ENCODE measurements at places on chromosomes 2 and 18.

- no peak for DNase-seq
Observed at GRCh38 chr2:19559596-19560240, 201.3 kb upstream of the OSR1 start.

DNA sequence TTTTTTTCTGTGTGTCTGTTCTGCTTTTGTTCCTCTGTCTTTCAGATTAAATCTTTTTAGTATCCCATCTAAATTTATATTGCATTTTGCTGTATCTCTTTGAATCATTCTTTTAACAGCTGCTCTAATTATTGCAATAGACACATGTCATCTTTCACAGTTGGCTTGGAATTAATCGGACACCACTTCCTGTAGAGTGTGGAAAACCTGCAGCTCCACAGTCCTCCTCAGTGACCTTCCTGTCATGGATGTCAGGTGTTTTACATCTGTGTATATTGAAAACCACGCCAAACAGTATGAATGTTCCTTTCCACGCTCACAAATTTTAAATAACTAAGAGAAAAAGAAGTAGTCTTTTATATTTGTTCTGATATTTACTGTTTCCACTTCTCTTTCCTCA is 135.3 kb downstream of the PXDN start:
- no peak for DNase-seq

DNA sequence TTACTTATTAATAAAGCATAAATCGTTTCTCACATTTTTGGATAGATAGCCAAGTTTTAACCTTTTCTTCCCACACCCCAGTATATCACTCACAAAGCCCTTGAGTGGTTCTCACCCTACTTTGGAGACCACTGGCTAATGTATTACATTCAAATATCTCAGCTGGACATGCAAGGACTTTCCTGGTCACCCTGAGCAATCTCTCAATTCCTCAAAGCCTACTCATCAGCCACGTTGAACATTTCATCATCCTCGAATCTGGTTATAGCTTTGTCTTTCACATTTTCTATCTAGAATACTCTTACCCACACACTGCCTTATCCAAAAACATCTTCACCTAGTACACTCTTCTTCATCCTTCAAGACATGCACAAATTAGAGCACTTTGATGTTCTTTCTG is 71.1 kb upstream of the MAPRE2 start:
- no peak for DNase-seq

DNA sequence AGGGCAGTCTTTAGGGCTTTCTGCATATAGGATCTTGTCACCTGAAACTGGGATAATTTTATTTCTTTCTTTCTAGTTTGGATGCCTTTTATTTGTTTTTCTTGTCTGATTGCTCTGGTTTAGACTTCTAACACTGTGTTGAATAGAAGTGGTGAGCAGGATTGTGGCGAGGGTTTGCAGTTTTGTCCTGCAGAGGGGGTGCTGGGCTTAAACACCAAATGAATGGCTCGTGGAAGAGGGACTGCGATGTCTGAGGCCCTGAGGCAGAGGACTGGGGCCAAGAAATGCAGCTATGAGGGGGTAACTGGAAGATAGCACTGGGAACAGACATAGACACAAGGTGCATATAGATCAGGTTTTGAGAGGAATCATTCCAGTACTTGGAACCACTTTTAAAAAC is 20.5 kb downstream of the UBE2F start:
- no peak for DNase-seq

DNA sequence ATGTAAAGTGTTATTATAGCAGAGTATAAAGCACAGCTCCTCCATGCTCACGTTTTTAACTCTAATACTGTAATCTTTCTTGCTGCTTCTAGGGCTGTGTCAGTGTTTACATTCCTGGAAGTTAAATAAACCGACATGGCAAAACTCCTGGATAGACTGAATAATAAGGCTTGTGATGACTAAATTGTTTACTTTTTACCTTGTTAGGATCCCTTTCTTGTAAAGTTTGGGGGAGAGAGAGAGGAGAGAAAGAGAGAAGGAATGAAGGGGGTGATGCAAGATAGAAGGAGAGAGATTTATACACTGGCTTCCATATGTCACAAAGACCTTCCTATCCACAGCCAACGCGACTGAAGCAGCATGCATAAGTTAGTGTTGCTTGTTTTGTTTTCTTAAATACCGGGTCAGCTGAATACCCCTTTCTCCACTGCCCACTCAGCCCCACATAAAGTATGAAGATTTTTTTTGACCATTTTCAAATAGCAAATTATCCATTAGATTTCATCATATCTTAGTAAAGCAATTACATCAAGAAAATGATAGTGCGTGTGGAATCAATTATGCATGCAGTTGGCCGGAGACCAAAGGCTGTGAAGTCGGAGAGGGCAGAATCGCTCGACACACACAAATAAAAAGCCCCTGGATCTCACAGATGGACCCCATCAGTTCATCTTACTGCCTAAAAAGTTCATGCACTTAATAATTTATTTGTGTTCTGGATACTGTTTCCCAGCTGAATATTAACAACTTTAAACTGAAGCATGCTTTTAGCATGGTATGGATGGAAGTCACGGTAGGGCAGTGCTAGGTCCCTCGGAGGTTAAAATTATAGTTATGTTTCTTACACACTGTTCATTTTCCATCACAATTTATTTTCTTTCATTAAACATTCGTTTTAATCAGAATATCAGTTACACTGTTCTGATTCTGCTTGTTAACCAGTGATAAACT is 20.1 kb downstream of the BCL11A start:
- DNase-seq = no peak

- DNase-seq = no peak
Observed at GRCh38 chr2:55109219-55109891, 59.1 kb upstream of the RTN4 start.

- no peak for DNase-seq
Observed at GRCh38 chr2:77101796-77102452, 420.3 kb downstream of the LRRTM4 start.

DNA sequence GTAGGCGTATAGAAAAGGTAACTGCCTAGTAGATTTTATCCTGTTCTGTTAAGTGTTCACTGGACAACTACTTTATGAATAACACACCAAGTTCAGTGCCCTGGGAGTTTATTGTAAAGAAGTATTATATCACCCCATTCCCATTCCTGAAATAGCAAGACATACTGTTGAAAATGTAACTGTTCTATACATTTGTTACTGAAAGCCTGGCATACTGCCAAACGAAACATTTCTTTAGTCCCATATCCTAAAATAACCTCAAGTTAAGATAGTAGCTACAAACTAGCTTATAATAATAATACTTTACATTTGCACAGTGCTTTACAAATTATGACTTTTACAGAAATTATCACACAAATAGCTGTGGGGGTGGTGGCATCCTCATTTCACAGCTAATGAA is 25.1 kb downstream of the SPDYA start:
- no peak for DNase-seq

Data from GM12878 (cell line).